ENCODE measurements at places on chromosomes 3 and 15.
A peak's percentile ranks its signal among the peaks of the same experiment; 100 is the strongest.

DNA sequence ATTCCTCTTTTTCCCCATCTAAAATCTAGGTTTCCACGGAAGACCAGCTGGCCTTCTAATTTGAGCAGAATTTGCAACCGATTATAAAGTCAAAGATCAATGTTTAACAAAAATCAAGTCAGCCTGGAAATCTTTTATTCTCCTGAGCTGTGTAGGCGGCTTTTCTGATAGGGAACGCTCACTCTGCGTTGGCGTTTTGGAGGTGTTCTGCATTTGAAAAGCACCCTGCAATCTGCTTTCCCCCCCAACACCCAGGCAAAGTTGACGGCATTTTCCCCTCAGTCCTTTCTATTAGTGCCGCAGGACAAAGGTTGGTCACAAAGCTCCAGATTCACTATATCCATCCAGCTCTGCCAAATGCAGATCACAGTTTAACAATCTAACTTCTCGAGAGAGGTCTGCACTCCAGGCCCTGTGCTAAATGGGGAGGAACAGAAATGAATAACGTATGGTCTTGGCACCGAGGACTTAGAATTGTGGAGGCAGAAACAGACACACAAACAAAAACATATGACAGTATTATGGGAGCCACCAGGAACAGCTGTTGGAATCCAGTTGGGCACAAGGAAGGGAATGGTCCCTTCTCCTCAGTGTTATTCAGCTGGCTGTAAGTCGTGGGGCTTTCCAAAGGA lies 50.4 kb upstream of the LARS2 start:
- no peak overlapping the region for H3K4me3 ChIP-seq
- no peaks in the 10 kb centered on the region for H3K27me3 ChIP-seq
- no peak overlapping the region for H3K27ac ChIP-seq
- H3K36me3 ChIP-seq: no peaks in the 10 kb centered on the region
- DNase-seq: no peak

- H3K4me1 ChIP-seq: no peaks in the 10 kb centered on the region
- no peak overlapping the region for H3K4me3 ChIP-seq
- peak; percentile 83 for DNase-seq
These were observed 57.3 kb upstream of the UBE2Q2 start for GRCh38 chr15:75785771-75786574.

DNA sequence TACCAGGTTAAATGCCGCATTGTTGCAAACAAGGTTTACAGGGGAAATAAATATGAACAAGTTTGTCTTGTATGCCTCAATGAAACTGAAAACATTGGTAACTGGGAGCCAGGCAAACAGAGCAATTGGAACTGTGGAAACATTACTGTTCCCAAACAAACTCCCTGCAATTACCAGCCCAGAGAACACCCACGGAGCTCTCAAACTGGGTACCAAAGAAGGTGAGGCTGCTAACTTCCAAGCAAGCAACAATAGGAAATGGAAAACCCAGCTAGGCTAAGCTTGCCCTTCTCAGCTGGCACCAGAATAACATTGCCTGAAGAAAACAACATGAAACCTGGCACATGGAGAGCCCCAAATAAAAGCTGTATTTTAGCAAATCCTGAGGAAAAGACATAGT lies 218.9 kb upstream of the THRB start:
- no peaks in the 10 kb centered on the region for H3K4me1 ChIP-seq
- H3K4me3 ChIP-seq: no peak overlapping the region
- no peak for DNase-seq
- no peak overlapping the region for H3K27ac ChIP-seq

DNA sequence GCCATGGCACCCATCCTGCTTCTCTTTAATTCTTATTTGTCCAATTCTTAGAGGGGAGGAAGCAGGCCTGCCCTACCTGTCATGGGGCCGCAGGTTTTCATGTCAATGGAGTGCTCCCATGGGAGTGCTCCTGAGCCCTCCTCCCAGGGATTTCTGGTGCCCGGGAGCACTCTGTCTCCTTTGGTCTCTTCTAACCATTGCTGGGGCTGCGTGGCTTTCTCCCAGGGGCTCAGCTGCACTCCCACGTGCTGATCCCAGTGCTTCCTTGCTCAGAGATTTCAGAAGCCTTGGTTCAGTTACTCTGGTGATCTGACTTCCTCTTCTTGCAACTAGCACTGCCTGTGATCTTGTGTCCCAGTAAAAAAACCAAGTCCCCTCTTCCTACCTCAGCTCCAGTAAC lies 68.0 kb upstream of the ARL8B start:
- H3K27me3 ChIP-seq: no peaks in the 10 kb centered on the region
- H3K27ac ChIP-seq: no peak overlapping the region
- no peak overlapping the region for H3K4me3 ChIP-seq
- H3K36me3 ChIP-seq: no peaks in the 10 kb centered on the region
- H3K4me1 ChIP-seq: no peaks in the 10 kb centered on the region

- DNase-seq: no peak
- no peaks in the 10 kb centered on the region for H3K36me3 ChIP-seq
- H3K4me3 ChIP-seq: no peak overlapping the region
- H3K27me3 ChIP-seq: no peaks in the 10 kb centered on the region
These were observed 38.5 kb upstream of the CTSH start for GRCh38 chr15:78983146-78983918.

- peaks cover 21% of the 10 kb centered on the region for H3K4me1 ChIP-seq
- H3K27me3 ChIP-seq: no peaks in the 10 kb centered on the region
- no peak overlapping the region for H3K4me3 ChIP-seq
- no peaks in the 10 kb centered on the region for H3K36me3 ChIP-seq
- DNase-seq: no peak
These were observed 236.8 kb downstream of the TLE3 start for GRCh38 chr15:69860921-69861320.

- no peaks in the 10 kb centered on the region for H3K27me3 ChIP-seq
- peaks cover 11% of the 10 kb centered on the region for H3K4me1 ChIP-seq
- no peak for DNase-seq
- no peak overlapping the region for H3K4me3 ChIP-seq
These were observed 44.9 kb downstream of the LPP start for GRCh38 chr3:188198760-188199327.

DNA sequence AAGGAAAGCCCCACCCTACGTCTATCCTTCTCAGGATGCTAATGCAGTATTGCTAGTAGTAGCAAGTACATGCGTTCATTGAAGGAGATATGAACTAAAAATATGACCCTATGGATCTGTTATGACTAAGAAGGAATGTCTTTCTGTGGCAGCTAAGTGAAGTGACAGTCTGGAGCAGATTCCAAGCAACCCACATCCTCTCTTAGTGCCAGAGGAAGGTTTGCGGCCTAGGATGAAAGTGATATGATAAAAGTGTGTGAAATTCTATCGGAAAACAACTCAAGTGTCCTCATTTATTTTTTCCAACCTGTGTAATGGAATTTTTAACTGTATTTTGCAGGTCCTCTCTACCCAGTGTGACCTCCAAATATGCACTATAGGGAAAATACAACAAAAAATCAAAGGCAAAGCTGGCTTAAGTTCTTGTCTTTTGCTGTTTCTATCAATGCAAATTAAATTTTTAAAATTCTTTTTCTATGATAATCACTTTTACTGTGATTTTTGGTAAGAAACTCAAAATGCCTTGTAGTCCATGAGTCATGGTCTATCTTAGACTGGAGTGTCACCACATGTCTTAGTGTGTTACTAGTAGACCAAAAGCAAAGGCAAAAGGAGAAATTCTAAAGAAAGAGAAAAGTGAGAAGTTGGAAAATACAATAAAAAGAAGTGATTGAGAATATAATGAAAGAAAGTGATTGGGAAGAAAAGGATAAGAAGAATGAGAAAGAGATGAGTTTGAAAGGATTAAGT lies 161.2 kb upstream of the TMCO5A start:
- H3K27me3 ChIP-seq: no peaks in the 10 kb centered on the region
- no peaks in the 10 kb centered on the region for H3K36me3 ChIP-seq
- DNase-seq: no peak

- H3K27ac ChIP-seq: no peak overlapping the region
- peak; percentile 85 for DNase-seq
- H3K4me1 ChIP-seq: peaks cover 10% of the 10 kb centered on the region
- peaks cover 20% of the 10 kb centered on the region for H3K36me3 ChIP-seq
- no peaks in the 10 kb centered on the region for H3K27me3 ChIP-seq
- no peak overlapping the region for H3K4me3 ChIP-seq
These were observed 32.6 kb downstream of the RBM5 start for GRCh38 chr3:50121072-50122032.

- H3K36me3 ChIP-seq: no peaks in the 10 kb centered on the region
- H3K4me1 ChIP-seq: no peaks in the 10 kb centered on the region
- no peak overlapping the region for H3K27ac ChIP-seq
- no peaks in the 10 kb centered on the region for H3K27me3 ChIP-seq
- no peak overlapping the region for H3K4me3 ChIP-seq
These were observed 28.0 kb downstream of the ACAA1 start for GRCh38 chr3:38108649-38109579.

GRCh38 chr15:51702710-51703109 lies 21.4 kb downstream of the SCG3 start:
- H3K27ac ChIP-seq: no peak overlapping the region
- no peaks in the 10 kb centered on the region for H3K4me1 ChIP-seq
- DNase-seq: no peak

DNA sequence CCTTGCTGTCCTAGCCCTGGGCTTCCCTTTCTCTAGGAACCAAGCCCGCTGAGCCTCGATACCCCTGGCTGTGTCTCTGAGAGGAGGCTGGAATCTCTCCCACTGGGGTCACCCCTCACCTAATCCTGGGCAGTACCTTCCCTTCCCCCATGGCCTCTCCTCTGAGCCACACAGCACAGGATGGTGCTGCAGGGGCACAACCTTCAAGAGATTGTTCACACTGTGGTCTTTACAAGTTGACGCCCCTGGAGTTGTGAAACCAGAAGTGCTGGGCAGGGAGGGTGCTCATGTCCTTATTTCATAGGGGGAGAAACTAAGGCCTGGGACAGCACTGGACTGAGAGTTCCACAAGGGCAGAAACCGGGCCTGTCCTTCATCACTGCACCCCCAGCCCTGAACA lies 70.9 kb upstream of the TMEM115 start:
- no peaks in the 10 kb centered on the region for H3K27me3 ChIP-seq
- DNase-seq: no peak
- H3K4me3 ChIP-seq: no peak overlapping the region
- H3K36me3 ChIP-seq: no peaks in the 10 kb centered on the region

- H3K27me3 ChIP-seq: no peaks in the 10 kb centered on the region
- DNase-seq: no peak
- peaks cover 15% of the 10 kb centered on the region for H3K4me1 ChIP-seq
- no peak overlapping the region for H3K4me3 ChIP-seq
- no peak overlapping the region for H3K27ac ChIP-seq
These were observed 25.1 kb upstream of the UTS2B start for GRCh38 chr3:191355406-191355805.

DNA sequence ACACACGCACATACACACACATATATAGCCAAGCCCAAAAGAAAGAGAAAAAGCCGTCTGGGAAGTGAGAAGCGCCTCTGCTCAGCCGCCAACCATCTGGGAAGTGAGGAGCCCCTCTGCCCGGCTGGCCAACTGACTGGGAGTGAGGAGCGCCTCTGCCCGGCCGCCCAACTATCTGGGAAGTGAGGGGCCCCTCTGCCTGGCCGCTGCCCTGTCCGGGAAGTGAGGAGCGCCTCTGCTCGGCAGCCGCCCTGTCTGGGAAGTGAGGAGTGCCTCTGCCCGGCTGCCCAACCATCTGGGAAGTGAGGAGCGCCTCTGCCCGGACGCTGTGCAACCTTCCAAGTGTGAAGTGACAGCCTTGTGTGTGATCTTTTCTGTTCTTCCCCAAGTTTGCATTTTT lies 49.2 kb downstream of the FHIT start:
- no peak for DNase-seq
- no peak overlapping the region for H3K4me3 ChIP-seq
- no peaks in the 10 kb centered on the region for H3K4me1 ChIP-seq
- H3K27ac ChIP-seq: no peak overlapping the region
- no peaks in the 10 kb centered on the region for H3K36me3 ChIP-seq
